ENCODE measurements at places on chromosomes 3 and 15. TPM values are rescaled to one million over a fixed set of nuclear protein-coding genes. Genes with fewer than 3 reads are reported as not detected.

ATP13A4 gene
- total RNA-seq, result 14.6 TPM

CCDC14 gene
- 125 TPM for total RNA-seq

ERICH6 gene
- total RNA-seq, result not detected

SLC2A2 gene
- not detected for total RNA-seq

MUC20 gene
- total RNA-seq, result 15.7 TPM

GRAMD1C gene
- 37.1 TPM for total RNA-seq

CYP8B1 gene
- not detected for total RNA-seq

GOLGA8Q gene
- total RNA-seq, result 5.9 TPM

CPN2 gene
- total RNA-seq, result not detected

PLSCR2 gene
- not detected for total RNA-seq

LRRN1 gene
- total RNA-seq, result 61.6 TPM

TAGLN3 gene
- total RNA-seq, result 78.5 TPM

EPHA6 gene
- 22.0 TPM for total RNA-seq

ASB14 gene
- 0.33 TPM for total RNA-seq

Measured in camera-type eye (tissue), 1 donor.